ENCODE measurements at places on chromosomes 11 and 22.
A peak's percentile ranks its signal among the peaks of the same experiment; 100 is the strongest.

DNA sequence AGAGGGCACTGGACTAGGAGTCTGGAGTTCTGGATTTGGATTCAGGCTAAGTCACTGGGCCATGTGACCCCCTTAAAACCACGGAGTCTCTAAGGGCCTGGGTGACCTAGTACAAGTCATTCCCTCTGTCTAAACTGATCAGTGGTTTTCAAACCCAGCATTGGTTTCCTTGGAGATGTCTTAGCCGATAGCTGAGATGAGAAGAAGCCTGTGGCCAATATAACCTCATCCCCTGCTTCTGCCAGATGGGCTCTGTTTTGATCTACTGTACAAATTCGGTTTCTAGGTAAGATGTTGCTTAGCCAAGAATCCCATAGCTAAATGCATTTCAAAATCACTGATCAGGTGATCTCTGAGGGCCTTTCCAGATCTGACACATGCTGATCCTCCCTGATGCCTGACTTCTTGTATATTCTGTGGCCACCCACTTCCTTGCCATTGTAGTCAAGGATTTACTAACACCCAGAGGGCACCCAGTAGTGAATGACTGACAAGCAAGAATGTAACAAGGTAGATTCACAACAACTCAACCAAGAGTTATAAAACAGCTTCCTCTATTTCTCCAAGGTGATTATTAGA is 53.1 kb downstream of the GALNT18 start:
- DNase-seq: no peak

GRCh38 chr11:117199053-117199915 is at the start of gene TAGLN:
TAGLN (plus strand) TSS chr11:117199370; CDS start chr11:117203014, 3,644 bp downstream.
- DNase-seq: no peak

GRCh38 chr11:13924801-13925327 is 37.7 kb upstream of the SPON1 start:
- DNase-seq: no peak

DNA sequence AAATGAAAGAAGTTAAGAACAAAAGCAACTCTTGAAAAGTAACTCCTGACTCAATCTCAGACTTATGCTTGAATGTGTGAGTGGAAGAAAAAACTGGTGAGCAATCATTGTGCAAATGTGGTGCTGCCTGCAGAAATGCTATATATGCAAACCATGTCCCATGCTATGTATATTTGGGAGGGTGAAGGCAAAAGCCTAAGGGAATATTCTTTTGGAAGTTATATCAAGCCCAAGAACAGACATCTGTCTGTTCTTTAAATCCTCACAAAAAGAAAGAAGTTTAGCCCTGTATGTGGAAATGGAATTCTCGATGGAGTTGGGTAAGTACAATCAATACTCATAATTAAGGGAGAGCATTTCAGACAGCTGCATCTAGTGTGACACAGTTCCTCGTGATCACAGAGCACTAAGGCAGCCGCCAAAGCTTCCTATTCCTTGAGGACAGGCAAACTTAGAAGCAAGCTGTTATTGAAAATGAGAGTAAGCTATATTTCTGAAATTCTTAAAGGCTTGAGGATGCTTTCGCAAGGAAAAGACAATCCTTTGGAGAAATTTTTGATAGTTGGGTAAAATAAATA is 406.5 kb upstream of the CHORDC1 start:
- no peak for DNase-seq

DNA sequence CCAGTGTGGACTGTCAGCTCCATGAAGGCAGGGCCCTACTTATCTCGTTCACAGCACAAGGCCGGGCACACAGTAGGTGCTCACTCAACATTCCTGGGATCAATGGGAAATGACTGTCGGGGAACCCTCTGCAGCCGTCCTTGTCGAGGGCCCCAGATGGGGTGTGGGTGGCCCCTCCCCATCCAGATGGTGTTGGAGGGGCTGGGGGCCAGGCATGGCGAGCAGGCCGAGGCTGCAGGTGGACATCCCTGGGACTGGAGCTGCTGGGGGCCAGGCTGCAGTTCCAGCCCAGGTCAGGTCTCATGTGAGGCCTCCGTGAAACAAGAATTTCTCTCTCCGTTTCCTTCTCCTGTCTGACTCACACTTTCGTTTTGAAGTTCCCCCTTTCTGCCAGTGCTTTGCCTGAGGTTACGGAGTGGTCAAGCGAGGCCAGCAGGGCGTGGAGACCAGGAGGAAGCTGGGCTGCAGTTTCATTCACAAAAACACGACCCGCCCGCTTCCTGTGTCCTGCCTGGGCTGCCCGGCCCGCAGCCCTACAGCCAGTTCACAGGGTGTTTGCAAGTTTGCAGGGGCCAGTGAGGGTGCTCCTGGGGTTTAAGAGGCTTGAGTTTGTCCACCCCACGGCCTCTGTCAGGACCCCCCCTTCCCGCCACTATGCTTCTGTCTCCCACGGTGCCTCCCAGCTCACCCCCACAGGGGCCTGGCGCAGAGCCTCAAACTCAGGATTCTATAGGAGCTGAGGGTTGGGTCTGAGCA is 4.5 kb downstream of the MYEOV start:
- no peak for DNase-seq

GRCh38 chr11:36238036-36238631 is 51.1 kb downstream of the COMMD9 start:
- DNase-seq: no peak

- no peak for DNase-seq
These were observed at the start of gene BAIAP2L2 for GRCh38 chr22:38110008-38110862. BAIAP2L2 (minus strand) TSS chr22:38110684; CDS start chr22:38110525, 159 bp downstream.

- DNase-seq: no peak
These were observed 35.7 kb downstream of the CELSR1 start for GRCh38 chr22:46501701-46502100.

GRCh38 chr11:69352715-69353319 is 58.9 kb downstream of the MYEOV start:
- peak; percentile 31 for DNase-seq

DNA sequence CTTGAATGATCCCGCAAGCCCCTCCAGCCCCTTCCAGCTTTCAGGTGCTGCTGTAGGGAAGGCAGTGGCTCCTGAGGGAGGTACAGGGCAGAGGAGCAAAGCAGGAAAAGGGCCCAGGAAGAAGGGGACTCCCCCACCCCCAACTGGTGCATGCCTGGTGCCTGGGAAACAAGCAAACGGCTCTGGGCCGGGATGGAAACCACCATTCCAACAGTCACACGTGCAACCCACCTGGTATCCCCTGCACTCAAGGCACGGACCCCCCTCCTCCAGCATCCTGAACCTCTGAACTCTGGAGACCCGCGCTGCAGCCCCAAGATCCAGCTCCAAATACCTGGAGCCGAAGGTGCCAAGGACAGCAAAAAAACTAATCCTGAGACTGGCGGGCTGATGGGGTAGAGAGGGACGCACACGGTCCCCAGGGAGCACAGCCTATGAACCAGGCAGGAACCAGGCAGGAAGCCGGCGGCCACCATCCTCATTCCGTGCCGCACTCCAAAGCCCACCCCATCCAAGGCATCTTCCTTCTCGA is 537 bp downstream of the SCN4B start:
- no peak for DNase-seq

- no peak for DNase-seq
These were observed at the start of gene INPPL1 for GRCh38 chr11:72224564-72225410. INPPL1 (plus strand) TSS chr11:72224767; CDS start chr11:72224985, 218 bp downstream.

- DNase-seq: no peak
These were observed 10.8 kb upstream of the CCT8L2 start for GRCh38 chr22:16603448-16603768.

- DNase-seq: no peak
These were observed 74.4 kb downstream of the GAB4 start for GRCh38 chr22:16933291-16934282.

- DNase-seq: no peak
These were observed 354.3 kb downstream of the BUD13 start for GRCh38 chr11:116418388-116419041.

- no peak for DNase-seq
These were observed 577 bp upstream of the DKK3 start for GRCh38 chr11:12008790-12009616.

DNA sequence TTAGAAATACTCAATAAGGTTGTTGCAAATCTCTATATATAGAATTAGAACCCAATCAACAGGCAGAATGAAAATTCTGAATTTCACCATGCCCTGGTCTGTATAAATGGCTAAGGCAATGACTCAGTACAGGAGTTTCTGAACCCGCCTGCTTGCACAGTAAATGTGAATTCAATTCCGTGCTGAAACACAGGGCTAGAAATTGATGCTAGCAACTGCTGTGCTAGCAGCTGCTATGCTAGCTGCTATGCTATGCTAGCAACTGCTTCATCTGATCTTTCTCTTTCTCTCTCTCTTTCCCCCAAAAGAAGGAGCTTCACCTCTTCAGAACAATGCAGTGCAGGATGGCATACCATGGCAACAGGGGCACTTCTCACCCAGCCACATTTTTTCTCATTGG is 9.7 kb upstream of the OR52J3 start:
- DNase-seq: no peak

- DNase-seq: no peak
These were observed 70.2 kb downstream of the CTTN start for GRCh38 chr11:70468256-70469195.

GRCh38 chr22:23380230-23380573 is 199.9 kb downstream of the IGLL1 start:
- DNase-seq: no peak

DNA sequence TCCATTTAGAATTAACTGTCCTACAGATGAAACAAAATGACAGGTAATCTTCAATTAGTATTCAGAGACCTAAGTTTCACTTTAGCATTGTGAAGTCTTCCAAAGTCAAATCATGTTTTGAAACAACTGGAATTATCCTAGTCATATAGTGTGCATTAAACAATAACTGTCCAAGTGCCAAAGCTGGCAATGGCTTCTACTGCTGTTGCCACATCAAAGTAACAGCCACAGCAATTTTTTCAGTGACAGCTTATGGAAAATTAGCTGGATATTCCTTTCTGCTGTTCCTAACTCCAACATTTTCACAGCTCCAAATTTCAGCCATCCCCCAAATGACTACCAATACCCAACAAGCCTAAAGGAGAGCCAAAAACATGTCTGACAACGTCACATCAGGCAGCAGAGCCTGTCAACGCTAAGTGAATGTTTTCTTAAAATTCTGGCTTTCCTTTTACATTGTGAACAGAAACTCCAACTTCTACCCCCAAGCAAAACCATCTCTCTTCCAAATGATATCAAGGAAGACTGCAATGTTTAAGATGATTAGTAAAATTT is 45.3 kb upstream of the CCDC34 start:
- DNase-seq: no peak

GRCh38 chr11:117087446-117087845 is 10.8 kb downstream of the SIK3 start:
- DNase-seq: no peak

DNA sequence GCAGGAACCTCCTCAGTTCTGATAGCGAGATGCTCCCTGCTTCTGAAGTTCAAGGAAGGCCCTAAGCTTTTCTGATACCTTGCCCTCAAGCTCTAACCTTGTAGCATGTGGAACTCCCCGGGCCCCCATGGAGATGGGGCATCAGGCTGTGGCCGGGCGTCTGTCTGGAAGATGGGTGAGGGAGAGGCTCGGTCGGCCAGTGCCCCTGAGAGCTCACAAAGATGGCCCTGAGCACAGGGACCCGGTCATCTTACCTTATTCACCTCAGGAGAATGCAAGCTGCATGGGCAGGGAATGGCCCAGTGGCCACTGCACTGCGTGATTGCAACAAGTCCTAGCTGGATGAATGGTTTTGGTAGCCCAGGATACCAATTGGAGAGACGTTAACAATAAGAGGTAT is 830.3 kb downstream of the TBC1D22A start:
- no peak for DNase-seq

DNA sequence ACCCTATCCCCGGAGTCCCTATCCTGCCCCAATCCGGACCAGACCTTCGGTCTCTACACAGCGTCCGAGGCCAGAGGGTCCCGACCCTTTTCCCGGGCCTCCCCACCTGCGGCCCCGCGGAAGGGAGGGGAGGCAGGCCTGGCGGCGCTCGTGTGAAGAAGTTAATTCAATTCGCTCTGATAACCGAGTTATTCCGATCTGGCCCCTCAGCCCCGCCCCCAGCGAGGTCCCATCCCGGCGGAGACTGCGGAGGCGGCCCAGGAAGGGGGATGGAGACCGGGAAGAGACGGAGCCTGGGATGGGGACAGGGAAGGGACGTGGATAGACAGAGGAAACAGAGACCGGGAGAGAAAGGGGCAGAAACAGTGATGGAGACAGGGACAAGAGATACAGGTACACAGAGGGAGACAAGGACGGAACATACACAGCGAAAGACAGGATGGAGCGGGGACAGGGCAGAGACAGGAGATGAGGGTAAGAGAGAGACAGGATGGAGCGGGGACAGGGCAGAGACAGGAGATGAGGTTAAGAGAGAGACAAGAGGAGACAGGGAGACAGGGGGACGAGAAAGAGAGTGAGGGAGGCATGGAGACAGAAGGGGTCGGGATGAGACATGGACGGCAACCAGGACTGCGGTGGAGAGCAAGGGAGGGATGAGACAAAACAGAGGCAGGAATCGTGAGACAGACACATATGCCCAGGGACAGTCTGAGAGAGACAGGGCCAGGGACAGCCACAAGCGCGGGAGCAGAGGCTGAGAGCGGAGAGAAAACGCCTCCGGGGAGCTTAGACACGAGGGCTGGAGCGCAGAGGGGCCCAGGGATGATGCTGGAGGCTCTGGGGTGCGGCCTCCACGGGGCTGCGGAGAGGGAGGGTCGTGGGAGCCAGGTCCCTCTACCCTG is 636 bp upstream of the PHOX2A start:
- DNase-seq: no peak

DNA sequence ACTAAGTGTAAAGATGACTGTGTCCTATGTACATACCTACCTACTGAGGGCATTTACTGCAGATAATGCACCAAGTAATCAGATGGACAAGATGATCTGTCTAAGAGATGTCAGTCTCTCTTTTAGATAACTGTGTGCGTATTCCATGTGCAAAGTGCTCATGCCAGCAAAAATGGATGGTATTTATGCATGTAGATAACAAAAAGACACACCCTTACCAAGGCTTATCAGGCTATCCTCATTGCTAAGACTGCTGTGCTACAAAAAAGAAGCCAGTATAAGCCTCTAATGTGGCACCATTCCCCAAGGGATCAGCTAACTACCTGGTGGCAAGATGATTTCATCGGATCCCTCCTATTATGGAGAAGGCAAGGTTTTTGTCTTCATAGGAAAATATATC is 34.3 kb upstream of the CD44 start:
- DNase-seq: no peak
